ENCODE measurements at places on chromosomes 7 and 10. TPM values are rescaled to one million over a fixed set of nuclear protein-coding genes. Genes with fewer than 3 reads are reported as not detected.

Gene OR6B1
- not detected for total RNA-seq

Gene HYAL4
- not detected for total RNA-seq

Gene CASP7
- total RNA-seq: 32.1 TPM

Gene CRHR2
- total RNA-seq: not detected

Gene MDH2
- total RNA-seq: 416 TPM

Gene TMEM26
- 0.06 TPM for total RNA-seq
